ENCODE measurements at places on chromosomes 2 and 18.

GRCh38 chr2:211665299-211665698, 873.3 kb downstream of the ERBB4 start:
- DNase-seq = no peak

DNA sequence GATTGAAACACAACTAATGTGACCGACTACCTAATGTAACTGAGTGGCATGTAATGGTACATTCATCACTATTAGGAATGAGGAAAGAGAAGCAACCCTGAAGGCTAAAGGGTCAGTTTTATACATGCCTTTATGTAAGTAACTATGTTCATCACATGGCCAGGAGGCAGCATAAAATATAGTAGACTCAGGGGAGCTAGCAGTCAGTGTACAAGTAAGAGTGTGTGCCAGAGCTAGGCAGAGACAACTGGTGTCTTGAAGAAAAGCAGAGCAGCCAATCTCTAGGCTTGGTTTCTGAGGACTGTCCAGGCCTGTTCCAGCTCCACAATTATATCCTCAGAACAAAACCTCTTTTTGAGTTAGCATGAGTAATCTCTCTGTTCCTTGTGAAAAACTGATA, 18.1 kb downstream of the SMAD2 start:
- no peak for DNase-seq

- DNase-seq = no peak
Observed at GRCh38 chr2:64447317-64448040, 6.5 kb upstream of the LGALSL start.

DNA sequence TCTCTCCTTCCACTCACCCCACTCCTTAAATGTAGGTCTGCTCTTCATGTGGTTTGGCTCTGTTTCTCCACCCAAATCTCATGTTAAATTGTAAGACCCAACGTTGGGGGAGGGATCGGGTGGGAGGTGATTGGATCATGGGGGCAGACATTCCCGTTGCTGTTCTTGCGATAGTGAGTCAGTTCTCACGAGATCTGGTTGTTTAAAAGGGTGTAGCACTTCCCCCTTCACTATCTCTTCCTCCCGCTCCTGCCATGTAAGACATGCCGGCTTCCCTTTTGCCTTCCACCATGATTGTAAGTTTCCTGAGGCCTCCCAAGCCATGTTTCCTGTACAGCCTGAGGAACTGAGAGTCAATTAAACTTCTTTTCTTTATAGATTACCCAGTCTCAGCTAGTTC, 1044.5 kb upstream of the POU3F3 start:
- DNase-seq = no peak

GRCh38 chr2:81266106-81266505, 961.6 kb upstream of the LRRTM1 start:
- DNase-seq = no peak

- DNase-seq = no peak
Observed at GRCh38 chr2:148948868-148949267, 73.8 kb downstream of the KIF5C start.

DNA sequence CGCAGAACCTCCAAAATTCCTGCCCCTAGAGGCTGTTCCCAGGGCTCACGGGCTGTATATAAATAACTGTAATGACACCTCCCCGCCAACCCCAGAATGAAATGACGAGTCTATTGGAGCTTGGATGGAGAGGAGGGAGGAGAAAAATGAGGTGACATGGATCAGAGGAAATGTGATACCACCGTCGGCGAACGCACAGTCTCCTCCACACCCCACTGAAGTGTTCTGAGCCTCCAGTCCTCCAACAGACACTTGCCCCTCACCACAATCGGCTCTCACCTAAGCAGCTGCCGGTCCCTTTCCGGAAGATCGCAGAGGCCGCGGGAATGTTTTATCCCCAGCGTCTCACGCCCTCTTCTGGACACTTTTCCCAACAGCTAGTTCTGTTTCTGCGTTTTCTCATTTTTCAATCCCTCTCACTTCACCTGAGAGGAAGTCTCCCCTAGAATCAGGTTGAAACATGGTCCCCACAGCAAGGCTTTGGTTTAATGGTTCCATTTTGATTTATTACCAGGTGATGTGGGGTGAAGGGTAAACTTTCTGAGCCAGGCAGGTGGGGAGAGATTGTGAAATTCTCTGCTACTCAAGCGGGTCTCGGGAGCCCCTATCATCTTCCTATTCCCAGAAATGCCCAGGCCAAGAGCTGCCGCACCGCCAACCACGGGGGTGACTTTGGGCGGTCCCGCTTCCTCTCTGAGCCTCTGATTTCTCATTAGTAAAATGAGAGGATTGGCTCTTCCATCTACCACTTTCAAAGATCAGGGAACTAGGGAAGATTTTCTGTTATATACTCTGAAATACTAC, 9.1 kb upstream of the MYO5B start:
- DNase-seq = no peak

- peak; percentile 31 for DNase-seq
Observed at GRCh38 chr2:36355151-36355889, at the start of gene CRIM1. Gene CRIM1, plus strand, starts transcription at chr2:36355778. Its CDS starts 515 bp downstream, at chr2:36356293.

GRCh38 chr18:46569211-46569610, 87.8 kb downstream of the LOXHD1 start:
- DNase-seq = no peak

DNA sequence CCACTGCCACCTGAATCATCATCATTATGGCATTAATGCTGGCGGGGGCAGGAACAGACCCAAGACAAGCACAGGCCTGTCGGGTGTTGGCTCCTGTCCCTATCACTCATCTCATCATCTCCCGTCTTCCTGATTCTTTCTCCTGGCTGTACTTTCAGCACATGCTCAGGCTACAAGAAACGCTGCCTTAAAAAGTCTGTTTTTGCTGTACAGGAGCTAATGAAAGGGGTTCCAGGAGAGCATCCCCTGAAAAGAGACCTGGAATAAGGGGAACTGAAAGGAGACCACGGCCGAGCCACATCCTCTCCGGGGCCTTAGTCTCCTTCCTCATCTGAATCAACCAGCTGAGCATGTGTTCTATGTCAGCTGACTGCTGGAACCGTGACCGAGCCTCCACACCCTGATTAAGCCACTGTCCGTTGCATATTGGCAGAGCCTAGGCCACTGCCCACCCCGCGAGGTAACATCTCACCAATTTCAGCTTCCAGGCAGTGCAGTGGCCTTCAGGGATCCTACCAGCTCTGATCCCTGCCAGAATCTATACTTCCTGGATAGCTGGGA, 62.6 kb downstream of the DNMT3A start:
- DNase-seq = no peak

- DNase-seq = no peak
Observed at GRCh38 chr2:72605836-72606442, 219.9 kb downstream of the EXOC6B start.

DNA sequence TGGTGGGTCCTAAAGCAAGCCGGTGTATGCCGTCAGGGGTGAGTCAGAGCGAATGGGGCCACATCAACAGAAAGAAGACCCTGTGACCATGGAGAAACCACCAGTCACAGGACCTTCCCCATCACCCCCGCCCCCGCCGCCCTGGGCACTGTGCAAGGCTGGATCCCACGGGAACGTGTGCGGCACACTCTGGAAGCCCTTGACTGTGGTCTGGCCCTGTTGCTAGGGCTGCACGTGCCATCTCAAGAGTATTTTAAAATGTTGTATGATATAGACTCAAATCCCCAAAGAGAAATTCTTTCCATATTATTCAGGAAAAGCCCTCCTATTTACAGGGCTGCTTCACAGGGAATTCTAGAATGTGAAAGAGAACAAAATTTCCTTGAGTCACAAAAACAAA, 174.8 kb downstream of the BCL2 start:
- DNase-seq = no peak

GRCh38 chr18:76688724-76689472, 133.5 kb upstream of the ZNF236 start:
- no peak for DNase-seq

DNA sequence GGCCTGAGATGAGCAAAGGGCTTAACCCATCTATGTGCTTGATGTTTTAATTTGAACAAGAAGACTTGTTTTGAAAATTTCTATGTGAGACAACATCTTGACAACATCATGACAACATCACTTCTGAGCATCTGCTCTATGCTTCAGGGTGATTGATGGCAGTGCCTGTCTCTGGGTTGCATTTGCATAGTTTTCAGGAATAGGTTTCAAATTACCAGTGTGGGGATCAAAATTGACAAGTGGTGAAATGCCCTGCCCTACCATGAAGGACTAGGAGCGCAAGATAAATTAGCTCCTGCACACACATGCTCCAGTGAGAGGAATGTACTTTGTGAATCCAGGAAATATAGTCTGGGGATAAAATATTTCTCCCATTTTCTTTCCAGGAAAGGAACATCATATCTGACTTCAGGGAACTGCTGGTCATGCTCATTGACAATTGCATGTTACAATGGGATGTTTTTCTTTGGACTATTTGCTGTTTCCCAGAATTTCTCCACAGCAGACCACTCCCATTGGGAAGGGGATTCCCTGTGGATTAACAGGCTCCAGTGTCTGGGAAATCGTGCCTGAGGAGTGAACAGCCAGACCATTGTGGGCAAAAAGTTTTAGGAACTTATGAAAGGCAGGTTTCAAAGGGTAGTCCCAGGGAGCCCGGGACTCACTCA, 45.3 kb upstream of the IL1R2 start:
- no peak for DNase-seq

DNA sequence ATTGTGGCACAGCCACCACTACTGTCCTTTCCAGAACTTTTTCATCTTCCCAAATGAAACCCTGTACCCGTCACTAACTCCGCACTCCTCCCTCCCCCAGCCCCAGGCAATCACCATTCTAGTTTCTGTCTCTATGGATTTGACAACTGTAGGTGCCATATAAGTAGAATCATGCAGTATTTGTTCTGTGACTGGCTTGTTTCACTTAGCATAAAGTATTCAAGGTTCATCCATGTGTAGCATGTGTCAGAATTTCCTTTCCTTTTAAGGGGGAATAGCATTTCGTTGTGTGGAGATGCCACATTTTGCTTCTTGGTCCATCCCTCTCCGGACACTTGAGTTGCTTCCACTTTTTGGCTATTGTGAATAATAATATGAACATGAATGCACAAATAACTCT, 842 bp upstream of the CKAP2L start:
- DNase-seq = no peak
